ENCODE measurements at places on chromosomes 5 and 9.

- DNase-seq = no peak
Observed at GRCh38 chr9:113886933-113887332, 10.8 kb downstream of the ZNF618 start.

DNA sequence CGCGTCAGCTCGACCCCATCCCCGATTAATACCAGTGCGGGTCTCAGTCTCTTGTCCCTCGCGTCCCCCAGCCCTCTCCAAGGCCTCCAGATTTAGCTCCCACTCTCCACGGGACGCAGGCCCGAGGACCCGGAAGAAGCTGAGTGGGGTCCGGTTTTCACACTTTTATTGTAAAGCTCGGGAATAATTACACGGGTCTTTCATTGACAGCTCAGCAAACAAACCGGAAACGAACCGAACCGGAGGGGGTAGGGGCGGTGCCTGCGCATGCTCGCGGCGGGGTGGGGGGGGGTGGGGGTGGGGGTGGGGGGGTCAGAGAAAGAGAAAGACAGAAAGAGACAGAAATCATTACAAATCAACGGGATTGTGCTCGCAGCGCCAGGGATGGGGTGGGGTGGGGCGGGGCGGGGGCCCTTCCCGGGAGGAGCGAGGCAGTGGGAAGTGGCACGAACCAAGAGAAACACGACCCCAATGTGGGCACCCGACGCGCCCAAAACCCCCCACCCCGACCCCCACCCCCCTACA, 27.9 kb downstream of the PCDH1 start:
- DNase-seq = peak; percentile 75

GRCh38 chr5:72125271-72125940, 18.1 kb downstream of the MAP1B start:
- no peak for DNase-seq

GRCh38 chr5:141783005-141783946, 94.9 kb downstream of the PCDH1 start:
- no peak for DNase-seq

GRCh38 chr5:34045996-34046395, 3.0 kb upstream of the C1QTNF3 start:
- DNase-seq = no peak

DNA sequence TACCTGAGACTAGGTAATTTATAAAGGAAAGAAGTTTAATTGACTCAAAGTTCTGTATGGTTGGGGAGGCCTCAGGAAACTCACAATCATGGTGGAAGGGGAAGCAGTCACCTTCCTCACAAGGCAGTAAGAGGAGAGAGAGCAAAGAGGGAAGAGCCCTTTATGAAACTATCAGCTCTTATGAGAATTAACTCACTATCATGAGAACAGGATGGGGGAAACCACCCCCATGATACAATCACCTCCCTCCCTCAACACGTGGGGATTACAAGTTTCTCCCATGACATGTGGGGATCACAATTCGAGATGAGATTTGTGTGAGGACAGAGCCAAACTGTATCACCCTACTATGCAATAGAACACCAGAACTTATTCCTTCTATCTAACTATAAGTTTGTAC, 27.9 kb downstream of the CD274 start:
- no peak for DNase-seq
